ENCODE measurements at places on chromosomes 6 and 20.

DNA sequence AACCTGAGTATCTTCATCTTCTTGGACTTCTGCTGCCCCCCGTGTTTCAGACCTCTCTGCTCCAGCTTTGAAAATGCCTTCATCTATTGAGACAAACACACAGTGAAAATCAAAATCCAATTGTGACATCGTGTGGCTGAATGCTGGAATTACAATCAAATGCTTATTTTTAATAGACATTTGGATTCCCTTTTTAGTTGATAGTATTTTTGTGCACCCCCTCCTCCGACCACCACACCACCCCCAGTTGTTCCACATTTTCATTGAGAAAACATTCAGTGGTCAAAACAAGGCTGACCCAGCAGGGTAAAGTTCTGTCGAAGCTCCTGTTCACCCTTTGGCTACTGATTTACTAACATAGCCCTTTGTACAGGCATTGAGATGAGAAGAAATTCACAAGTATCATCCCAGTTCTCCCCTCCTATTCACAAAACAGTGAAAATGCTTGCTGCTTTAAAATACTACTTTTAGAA lies 79.0 kb downstream of the NRSN1 start:
- peak; percentile 13 for DNase-seq

GRCh38 chr20:2593756-2594155 lies 57.4 kb downstream of the TMC2 start:
- DNase-seq, result no peak

- no peak for DNase-seq
These were observed 19.4 kb downstream of the PKIG start for GRCh38 chr20:44601801-44602204.

GRCh38 chr6:142417331-142417750 lies 115.5 kb downstream of the ADGRG6 start:
- DNase-seq, result no peak

GRCh38 chr20:62916703-62917476 lies 9.4 kb downstream of the DIDO1 start:
- DNase-seq, result no peak

- DNase-seq, result no peak
These were observed 158.3 kb downstream of the EYA4 start for GRCh38 chr6:133399426-133399825.

- DNase-seq, result no peak
These were observed 94.7 kb upstream of the PLCB4 start for GRCh38 chr20:8974009-8974708.

DNA sequence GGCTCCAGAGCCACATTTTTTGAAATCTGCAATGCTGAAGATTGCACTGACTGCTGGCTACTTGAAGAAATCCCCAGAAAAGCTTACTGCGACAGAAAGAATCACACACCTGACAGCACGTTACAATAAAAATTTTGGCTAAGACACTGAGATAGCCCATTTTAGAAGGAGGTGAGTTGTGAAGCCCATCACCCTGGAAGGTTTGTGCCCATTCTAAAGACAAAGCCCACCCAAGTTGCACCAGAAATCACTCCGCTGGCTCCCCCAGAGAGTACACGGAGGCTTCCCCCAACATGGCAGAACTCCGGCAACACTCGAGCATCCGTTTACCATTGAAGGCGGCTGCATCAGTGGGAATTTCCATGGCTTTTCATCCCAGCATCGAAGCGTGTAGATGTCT lies 29.4 kb downstream of the LPA start:
- DNase-seq, result peak; percentile 2

GRCh38 chr6:75113446-75113845 lies 92.4 kb downstream of the COL12A1 start:
- DNase-seq, result no peak

DNA sequence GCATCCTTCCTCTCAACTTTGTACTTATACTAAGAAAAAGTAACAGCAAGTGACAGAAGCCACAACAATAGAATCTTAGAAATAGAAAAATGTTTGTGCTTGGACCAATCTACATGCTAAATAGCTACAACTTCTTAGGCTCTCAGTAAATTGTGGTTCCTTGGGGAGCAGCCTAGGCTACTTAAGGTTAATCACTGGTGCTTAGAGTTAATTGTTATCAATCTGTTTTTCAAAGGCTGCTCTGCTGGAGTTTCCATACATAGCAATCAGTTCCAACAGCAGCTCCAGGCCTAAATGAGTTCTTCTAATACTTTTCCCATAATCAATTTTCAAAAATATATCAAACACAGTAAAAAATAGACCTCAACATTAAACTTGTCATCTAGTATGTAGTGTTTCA lies 571.4 kb downstream of the EPHA7 start:
- DNase-seq, result no peak

DNA sequence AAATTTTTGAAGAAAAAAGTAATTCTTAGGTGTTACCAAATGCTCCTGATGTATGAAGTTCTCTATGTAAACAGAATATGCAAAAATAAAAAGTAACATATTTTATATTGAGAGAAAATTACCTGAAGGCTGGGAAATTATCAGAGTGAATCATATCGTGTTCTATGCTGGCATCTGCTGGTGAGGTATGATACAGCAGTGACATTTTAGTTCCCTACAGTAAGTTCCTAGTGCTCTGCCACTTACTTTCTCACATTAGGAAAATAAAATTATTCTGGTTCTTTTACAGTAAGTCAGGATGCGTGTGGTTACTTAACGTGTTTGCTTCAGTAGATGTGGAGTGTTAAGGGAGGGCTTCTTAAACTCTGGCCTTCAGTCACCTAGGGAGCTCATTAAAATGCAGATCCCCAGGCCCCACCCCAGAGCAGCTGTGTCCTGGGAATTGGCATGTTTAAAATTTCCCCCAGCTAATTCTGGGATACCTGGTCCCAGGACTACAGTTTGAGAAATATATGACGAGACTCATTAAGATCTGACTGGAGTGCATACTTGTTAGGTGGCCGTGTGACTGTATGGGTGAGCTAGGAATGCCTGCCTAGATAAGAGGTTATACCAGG lies 3.2 kb downstream of the ACTR5 start:
- peak; percentile 39 for DNase-seq

DNA sequence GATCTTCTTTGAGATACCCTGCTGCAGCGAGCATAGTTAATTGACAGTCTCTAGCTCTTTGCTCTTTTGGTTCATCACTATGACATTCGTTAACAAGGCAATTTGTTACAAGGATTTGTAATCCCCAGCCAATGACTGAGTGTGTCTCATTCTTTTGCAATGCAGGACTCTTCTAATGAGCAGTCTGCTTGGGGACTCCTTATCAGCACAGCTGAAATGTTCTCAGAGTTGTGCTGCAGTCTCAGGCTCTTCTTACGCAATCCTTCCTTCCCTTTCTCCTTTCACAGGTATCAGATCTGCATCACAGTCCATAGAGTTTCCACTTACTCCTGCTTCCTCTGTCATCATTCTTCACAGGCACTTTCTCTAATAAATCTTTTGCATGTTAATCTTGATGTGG lies 161.2 kb upstream of the OGFRL1 start:
- no peak for DNase-seq

GRCh38 chr20:19552221-19553180 lies 205.6 kb upstream of the RIN2 start:
- DNase-seq, result no peak

DNA sequence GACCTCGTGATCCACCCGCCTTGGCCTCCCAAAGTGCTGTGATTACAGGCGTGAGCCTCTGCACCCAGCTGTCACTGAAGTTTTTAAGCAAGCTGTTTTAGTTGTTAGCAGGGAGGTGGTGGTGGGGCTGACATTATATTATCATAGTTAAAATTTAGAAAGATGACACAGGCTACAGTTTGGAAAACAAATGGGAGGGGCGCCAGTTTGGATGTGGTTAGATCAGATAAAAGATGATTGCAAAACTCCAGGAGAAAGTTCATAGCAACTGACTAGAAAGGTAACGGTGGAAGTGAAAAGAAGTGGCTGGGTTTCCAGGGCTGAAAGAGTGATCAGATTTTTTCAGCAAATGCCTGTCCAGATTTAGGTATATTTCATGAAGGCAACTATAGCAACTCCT lies 311.9 kb upstream of the CITED2 start:
- no peak for DNase-seq

GRCh38 chr6:166411721-166412151 lies 29.0 kb upstream of the MPC1 start:
- DNase-seq, result no peak

DNA sequence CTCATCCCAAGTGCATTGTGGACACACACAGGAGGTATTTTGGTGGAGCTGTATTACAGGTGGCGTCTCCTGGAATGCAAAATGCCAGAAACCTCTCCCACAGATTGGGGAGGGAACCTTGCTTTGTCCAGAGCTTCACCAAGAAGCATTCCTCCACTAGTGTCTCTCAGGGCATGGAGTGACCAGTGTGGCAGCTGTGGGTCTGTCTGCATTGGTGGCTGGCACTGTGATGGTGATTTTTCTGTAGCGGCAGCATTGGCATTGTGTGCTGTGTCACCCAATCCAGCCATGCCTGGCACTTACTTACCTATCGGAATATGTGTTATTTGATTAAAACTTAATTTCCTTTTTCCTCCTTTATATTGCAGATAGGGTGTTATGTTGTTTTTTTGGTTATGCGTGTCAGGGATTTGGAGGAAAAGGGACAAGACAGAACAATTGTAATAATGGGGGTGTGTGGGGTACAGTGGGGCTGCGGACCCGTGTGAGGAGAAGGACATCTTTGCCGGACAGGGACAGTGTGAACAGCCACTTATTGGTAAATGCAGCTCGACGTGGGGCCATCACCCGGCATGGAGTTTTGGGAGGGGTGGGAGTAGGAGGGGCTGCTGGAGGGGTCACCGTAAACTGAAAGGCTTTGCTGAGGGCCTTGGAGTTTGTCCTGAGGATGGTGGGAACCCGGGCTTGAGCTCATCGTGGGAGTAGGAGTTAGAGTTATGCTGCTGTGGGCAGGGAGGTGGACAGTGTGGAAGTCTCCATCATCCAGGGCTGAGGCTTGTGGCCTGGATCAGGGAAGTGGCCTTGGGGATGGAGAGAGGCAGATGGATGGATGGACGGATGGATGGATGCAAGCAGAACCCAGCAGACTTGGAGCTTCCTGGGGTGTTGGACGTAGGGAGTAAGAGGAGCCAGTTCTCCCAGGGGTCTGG lies 105.0 kb downstream of the SYCP2 start:
- DNase-seq, result no peak

GRCh38 chr6:116004841-116005815 lies 55.6 kb downstream of the FRK start:
- no peak for DNase-seq

- no peak for DNase-seq
These were observed 80.7 kb upstream of the TRAF3IP2 start for GRCh38 chr6:111686249-111686931.

- no peak for DNase-seq
These were observed 39.9 kb upstream of the FRMD1 start for GRCh38 chr6:168118935-168119334.

- no peak for DNase-seq
These were observed 24.9 kb downstream of the TTI1 start for GRCh38 chr20:38008233-38008944.

DNA sequence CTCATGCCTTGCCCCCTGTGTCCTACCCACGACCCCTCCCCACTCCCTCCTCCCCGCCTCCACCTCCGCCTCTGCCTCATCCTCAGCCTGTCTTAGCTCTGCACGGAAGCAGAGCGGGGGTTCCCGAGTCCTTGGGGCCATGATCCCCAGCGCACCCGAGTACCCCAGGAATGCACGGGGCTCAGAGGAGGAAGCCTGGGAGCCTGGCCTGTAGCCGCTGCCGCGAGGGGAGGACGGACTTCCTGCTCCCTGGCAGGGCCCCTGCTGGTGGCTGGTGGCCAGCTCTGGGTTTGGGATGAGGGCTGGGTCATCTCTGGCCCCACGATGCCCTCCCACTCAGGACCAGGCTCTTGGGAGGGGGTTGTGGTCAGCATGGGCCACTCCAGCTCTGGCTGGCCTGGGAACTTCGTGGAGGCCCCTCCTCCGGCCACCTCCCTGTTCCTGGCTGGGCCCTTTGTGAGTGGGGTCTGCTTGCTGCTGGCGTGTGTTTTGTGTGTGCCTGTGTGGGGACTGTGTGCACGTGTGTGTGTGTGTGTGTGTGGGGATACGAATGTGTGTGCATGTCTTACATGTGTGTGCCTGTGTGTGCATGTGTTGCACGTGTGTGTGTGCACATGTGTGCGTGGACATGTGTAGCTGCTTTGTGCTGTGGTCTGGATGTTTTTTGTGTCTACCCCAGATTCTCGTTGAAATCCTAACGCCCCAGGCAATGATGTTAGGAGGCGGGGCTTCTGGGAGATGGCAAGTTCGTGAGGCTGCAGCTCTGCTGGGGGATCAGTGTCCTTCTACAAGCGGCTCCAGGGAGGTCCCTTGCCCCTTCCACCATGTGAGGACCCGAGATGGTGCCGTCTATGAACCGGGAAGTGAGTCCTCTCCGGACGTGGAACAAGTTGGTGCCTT lies 1.3 kb upstream of the RBBP8NL start:
- DNase-seq, result no peak

DNA sequence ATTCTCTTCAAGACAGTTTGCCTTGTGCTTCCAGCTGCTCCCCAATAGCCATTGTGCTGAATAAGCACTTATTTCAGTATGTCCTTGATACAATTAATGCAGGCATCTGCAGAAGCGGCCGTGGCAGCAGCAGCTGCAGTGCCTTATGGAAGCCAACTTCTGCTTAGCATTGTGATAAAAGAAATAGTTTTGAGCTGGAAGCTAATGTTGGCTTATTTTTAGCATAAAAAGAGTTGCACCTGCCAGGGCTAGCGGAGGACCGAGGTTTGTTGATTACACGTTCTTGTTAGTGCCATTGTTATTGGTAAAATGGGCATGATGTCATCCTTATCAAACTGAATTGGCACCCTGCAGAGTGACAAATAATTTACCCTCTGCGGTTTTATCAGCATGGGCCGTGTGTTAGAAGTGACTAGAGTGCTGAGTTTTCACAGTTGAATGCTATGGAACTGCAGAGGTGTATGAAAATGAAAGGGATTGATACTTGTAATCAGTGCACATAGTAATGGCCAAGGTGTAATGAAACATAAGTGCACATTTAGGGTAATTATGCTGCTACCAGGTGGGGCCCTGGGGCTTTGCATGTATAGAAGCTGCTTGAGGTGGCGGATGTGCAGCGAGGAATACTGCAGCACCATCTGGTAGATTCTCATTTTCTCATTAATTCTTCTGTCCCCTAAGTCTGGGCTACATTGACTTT lies 334.3 kb downstream of the CDKAL1 start:
- DNase-seq, result no peak

GRCh38 chr20:57841297-57841866 lies 131.6 kb upstream of the PMEPA1 start:
- no peak for DNase-seq

- no peak for DNase-seq
These were observed 43.3 kb upstream of the TNFRSF21 start for GRCh38 chr6:47352966-47353365.

GRCh38 chr20:14664101-14664500 lies 326.7 kb upstream of the FLRT3 start:
- DNase-seq, result no peak

DNA sequence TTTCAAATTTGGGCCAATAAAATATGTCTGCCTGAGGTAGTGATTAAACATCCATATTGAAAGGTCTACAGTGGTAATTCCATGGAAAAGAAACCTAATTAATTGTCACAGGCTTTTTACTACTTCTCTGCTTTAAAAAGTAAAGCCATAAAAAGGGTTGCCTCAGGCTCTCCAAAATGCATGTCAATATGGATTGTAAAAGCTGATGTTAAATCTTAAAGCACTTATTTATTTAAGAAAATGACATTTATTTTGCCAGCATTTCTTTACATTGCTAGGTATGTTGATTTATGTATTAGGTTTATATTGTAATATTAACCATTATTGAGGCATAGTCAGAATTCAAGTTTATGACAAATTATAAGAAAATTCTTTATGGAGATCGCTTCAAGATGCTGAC lies 133.2 kb downstream of the OPN5 start:
- DNase-seq, result no peak

All from K562 (cell line).